ENCODE measurements at places on chromosomes 5 and 9.

DNA sequence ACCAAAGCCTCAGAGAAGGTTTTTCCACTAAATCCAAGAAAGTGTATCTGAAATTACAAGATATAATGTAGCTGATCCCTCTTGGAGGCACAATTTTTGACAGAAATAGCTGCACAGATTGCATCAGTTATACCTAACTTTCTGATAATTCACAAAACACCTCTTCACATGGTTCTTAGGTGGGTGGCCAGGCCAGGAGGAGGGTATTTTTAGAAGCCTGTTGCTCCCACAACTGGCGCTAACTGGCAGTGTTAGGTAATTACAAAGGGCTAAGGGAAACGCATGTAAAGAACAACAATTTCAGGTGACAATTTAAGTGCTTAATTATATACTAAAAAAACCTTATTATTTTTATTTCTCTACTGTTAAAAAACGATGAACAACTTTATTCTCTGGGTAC lies 247.9 kb downstream of the BNC2 start:
- no peak for DNase-seq

GRCh38 chr5:173542964-173543363 lies 73.5 kb downstream of the BOD1 start:
- no peak for DNase-seq

GRCh38 chr9:88932766-88933165 lies 58.5 kb upstream of the S1PR3 start:
- DNase-seq: no peak

GRCh38 chr5:75736273-75736672 lies 19.0 kb upstream of the POC5 start:
- DNase-seq: no peak

DNA sequence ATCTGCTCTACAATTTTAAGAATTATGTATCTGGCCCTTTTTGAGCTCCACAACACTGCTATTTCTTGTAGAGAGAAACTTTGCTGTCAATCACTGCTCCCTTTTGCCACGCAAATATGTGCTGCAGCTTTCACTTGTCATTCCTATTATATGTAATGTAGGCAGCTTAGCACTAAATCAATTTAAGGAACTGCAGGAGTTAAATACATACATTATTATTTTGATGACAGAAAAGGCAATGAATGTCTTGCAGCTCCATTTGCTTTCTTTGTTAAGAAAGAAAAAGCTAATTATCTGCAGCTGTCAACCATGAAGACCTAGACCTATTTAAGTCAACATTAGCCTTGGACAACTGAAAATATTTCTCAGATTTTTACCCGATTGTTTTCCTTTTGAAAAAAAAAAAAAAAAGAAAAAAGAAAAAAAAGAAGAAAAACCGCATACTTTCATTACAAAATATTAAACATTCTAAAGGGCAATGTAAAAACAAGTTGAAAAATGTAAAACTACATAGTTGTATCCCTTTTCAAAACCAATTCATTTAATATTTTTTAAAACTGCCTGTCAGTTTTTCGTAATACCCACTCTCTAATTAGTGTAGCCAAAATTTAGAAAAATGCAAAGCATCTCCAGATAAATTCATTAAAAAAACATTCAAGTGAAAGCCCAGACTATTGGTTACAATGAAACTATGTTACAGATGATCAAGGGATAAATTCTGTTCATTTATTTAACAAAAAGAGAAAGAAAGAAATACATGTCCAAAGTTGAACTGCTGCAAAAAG lies 57.2 kb downstream of the RFX3 start:
- DNase-seq: no peak

GRCh38 chr5:59001154-59001553 lies 418.3 kb downstream of the RAB3C start:
- no peak for DNase-seq

GRCh38 chr5:52876456-52876855 lies 88.7 kb downstream of the ITGA1 start:
- DNase-seq: no peak

DNA sequence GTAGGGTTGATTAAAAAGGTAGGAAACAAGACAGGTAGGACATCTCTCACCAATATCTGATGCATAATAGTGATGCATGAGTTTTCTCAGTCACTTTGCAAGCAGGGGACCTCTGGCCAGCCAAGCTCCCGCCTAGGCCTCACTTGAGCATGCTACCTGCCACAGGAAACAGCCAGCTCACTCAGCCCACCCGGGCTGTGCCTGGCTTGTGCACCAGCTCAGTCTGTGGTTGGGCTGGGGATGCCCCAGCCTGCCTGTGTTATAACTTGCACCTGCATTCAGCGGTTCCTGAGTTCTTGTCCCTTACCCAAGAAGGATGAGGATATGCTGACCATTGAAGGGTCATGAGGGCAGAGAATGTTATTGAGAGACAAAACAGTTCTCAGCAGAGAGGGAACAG lies 172.8 kb upstream of the PLCXD3 start:
- no peak for DNase-seq

DNA sequence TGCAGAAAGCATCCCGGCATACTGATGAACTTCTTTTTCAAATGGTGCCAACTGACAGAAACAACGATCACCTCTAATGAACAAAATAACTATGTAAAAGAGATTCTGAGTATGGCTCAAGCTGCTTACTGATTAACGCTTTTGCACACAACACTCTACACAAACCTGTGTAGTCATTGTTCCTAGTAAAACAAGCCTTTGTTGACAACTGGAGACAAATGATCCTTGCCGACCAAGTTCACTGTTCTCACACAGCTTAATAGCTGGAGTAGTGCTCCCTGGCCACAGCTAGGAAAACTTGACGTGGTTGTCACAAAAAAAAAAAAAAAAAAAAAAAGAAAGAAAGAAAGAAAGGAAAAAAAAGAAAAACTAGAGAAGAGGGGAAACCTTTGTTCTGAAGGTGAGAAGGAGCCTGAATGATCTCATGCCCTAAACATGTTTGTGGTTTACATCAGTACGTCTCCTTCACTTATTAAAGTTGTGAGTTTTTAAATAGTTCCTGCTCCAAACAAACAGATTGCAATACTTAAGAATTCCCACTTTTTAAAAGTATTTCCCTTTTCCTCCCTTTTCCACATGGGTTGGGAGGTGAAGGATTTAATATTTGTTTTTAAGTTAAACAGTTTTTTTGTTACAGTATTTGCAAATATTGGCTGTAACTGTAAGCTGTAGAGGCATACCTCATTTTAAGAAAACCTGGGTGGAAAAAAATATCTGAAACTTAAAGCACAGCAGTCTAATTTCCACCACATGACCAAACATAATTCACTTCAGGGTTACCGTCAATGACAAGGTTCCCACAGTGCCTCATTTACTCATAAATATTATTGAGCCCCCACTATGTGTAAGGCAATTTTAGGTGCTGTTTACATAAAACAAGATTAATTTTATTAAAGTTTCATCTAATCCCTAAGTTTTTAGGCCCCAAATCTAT lies 63.7 kb downstream of the GLIS3 start:
- DNase-seq: no peak

- DNase-seq: no peak
Observed at GRCh38 chr5:2836133-2836532, 84.7 kb upstream of the IRX2 start.

- no peak for DNase-seq
Observed at GRCh38 chr5:119028575-119028974, 40.2 kb upstream of the DTWD2 start.

DNA sequence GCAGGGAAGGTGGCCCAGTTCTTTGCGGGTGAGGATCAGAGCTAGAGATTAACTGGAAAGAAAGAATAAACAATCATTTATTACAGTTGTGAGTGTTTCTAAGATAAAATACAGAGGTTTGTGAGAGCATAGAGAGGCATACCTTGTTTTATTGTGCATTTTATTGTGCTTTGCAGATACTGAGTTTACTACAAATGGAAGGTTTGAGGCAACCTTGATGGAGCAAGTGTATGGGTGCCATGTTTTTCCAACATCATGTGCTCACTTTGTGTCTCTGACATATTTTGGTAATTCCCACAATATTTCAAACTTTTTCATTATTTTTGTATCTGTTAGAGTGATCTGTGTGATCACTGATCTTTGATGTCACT lies 715 bp upstream of the C5orf34 start:
- no peak for DNase-seq

DNA sequence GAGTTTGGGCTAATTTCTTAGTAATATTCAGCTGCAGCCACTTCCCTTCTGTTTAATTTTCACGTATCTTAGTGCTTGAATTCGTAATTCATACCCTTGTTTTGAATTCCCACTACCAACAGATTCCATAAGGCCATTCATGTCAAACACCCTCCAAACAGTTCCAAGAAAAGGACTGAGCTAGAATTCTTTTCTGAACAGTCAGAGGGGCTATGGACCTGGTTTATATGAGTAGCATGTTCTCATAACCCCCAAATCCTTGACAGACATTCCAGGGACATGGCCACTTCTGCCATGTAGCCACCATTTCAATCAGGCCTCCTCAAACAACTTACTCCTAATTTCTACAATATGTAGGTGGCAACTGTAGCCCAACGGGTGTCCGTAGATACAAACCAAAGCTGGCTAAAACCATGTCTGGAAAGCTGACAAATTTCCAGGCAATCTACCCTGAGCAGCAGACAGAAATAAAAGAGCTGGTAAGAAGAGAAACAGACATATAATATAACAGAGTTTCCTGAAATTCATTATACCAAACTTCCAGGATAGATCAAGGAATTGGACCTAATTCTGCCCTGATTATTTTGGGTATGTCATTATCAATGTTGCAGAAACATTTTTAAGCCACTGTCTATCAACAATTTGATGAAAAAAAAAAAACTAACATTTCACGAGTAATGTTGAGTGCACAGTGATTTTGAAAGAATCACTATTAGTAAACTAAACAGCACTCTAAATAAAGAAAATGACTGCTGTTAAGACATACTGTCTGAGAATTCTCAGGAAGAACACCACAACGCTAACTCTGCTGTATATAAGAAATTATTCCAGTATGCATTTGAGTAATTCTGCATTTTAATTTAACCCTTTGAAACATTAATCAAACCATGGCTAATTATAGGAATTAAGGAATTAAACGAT lies 40.7 kb downstream of the EBF1 start:
- DNase-seq: no peak

DNA sequence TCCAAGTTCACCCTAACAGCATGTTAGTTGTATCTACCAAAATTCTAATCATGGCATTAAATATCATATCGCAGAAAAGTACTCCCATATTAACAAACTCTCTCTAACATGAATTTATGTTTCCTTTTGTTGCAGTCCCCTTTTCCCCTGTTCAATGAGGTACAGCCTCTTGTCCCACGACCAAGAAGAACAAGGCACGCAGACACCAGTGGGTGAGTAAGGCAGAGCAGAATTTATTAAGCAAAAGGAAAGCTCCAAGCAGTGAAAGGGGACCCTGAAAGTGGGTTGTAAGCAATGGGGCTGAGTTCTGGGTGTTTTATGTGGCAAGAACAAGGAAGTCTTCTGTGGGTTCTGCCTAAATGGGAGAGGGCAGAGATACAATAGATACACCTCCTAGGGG lies 183.5 kb downstream of the LURAP1L start:
- DNase-seq: no peak

DNA sequence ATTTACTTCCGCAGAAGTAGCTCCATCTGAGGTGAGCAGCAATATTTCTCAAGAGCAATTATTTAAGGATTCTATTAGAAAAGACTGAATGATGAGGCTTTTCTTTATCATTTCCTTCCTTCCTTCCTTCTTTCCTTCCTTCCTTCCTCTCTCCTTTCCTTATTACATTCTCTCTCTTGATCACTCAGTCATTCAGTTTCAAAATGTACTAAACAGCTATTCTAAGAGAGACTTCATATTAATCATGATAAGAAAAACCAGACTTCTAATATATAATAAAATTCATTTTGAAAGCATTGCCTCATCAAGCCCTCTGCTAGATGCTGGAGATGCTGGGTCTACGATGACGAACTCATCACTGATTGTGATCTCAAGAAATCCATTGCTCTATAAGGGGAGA lies 30.4 kb upstream of the PAPPA start:
- DNase-seq: no peak

DNA sequence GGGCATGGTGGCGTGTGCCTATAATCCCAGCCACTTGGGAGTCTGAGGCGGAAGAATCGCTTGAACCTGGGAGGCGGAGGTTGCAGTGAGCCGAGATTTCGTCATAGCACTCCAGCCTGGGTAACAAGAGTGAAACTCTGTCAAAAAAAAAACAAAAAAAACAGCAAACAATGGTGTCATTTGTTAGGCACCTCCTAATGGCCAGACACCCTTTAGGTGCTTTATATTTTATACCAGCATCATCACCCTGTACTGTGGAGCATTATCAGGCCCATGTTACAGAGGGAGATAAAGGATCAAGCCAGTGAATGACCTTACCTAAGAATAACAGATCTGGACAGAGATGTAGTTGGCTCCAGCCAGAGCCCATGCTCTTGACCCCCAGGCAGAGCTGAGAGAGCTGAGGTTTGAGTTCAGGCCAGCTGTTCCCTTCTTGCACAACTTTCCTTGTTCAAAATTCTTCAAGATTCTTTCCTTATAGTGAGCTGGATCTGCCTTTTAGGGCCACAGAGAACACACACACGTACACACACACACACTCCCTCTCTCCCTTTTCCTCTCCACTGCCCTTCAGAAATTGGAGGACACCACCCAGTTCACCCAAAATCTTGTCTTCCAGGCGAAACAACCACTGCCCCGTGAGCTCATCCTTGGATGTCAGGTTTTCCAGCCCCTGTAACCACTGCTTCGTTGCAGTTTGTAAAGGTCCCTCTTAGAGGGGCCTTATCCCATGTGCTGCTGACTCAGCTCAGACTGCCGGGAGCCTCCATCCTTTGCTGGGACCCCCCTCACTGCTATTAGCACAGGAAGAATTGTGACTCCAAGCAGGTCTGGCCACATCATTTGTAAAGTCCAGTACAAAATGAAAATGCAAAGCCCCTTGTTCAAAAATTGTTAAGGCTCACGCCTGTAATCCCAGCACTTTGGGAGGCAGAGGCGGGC lies 10.4 kb upstream of the PTGES start:
- DNase-seq: no peak

DNA sequence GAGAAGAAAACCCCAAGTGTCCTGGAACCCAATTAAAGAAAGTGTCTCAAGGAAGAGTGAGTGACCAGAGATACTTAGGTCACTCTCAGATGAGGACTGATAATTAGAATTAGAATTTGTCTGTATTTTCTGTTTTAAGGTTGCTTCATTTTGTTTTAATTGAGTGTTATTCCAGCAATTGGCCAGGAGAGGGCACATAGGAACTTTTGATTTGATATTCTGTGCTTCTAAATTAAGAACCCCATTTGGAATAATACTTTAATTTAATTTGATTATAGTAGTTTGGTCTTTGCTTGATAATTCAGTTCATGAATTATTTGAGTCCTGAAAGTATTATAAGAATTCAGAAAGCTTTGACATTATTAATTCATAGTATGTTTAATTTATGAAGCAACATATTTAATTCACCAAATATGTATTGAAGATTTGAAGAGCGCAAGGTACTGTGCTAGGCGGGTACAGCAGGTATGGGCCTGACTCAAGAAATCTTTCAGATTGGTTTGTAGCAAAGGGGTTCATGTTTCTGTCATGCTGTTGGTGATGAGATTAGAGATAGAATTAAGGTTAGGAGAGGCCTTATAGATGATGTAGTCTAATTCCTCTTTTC lies 4.9 kb downstream of the MRPL22 start:
- peak; percentile 21 for DNase-seq

GRCh38 chr9:6040077-6040476 lies 24.7 kb upstream of the RANBP6 start:
- DNase-seq: no peak

GRCh38 chr9:126461608-126462007 lies 135.0 kb downstream of the MVB12B start:
- no peak for DNase-seq
